ENCODE measurements at places on chromosomes 6 and 20.

DNA sequence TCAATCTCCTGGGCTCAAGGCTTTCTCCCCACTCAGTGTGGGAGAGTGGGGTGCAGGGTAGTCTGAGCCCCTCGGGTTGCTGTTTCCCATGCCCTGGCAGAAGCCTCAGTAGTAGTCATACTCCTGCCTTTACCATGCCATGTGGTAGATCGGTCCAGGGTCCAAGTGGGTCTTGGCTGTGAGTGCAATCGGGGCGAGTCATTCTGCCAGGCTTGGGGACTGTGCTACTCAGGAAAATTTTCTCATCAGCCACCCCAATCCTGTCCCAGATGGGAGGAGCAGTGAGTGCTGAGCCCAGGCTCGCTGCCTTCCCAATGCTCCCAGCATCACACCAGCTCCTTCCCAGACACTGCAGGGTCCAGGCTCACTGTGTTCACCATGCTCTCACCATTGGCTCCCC, 10.7 kb upstream of the RAET1L start:
- DNase-seq = no peak

DNA sequence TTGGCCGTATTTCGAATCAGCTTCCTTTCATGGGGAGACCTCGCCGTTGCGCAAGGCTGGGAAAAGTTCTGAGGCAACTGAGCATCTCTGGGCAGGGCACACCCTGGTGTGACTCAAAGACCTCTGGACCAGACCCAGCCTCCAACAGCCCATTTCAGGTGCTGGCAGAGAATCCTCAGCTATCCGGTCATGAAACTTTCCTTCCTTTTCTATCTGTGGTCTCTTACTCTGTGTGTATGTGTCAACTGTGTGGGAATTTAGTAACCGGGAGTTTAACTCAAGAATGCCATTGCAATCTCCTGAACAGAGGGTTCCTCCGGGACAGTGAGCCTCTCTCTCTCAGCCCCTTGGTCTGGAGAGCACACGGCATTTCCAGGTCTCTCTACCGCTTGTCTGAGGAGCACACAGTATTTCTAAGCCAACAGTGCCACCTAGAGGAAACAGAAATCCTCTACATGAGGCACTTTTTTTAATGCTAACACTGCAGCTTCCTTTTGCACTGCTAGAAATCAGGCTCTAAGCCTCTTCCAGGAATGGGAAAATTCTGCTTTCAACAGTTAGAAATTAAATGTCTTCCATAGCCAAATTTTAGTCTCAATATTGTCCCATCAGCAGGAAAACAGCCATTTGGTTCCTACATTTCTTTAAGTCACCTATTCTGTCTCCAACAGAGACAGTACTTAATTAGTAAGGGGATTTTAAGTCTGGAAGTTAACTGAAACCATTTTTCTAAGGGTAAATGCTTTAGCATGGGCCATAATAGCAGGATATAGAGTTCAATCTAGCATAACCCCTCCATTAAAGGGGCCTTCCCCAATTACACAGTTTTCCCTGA, 32.7 kb downstream of the PLN start:
- DNase-seq = peak; percentile 15

DNA sequence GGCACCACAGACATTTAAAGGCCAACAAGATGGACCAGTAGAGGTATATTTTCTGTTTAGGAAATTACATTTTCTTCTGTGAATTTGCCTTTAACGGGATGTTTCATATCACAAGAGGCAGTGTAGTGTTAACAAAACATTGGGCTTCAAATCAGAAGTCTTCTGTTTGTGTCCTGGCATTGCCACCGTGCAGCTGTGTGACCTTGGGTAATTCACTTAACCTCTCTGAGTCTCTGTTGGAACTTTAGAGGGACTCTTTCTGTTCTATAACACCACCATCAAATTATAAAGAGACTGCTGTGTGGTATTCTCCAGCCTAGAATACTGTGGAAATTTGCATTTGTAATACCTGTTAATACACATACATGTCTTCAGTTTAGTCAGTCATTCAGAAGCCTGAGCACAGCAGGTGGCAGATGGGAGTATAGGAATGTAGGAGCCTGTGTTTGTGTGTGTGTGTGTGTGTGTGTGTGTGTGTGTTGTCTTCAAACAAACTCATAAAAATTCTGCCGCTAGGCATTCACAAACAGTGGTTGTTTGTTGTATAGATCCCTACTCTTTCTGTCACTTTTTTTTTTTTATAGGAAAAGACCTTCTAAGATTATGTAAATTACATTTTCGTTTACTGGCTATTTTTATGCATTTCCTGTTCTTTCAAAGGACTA, 22.6 kb downstream of the UST start:
- DNase-seq = no peak

DNA sequence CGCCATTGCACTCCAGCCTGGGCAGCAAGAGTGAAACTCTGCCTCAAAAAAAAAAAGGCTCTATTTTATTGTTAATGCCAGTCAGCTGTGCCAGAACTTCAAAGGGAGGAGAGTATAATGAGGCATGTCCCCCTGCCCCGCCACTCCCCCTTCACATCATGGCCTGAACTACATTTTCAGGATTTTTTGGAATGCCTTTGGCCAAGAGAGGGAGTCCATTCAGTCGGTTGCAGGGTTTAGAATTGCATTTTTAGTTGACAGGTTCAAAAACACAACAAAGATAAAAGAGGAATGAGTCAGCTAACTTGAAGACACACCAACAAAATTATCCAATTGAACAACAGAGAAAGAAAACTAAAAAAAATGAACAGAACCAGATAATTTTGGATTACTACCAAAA, 59.1 kb downstream of the CEP43 start:
- no peak for DNase-seq

- no peak for DNase-seq
Measured at GRCh38 chr20:56453352-56453751, 15.1 kb upstream of the RTF2 start.

Measured in DMS 273 treated with DMSO at 0.1 percent for 48 hours (cell line).